ENCODE measurements at places on chromosomes 16 and 17.

GRCh38 chr16:1674751-1675664, 3.1 kb upstream of the JPT2 start:
- DNase-seq = no peak

GRCh38 chr17:75406222-75406615, 741 bp upstream of the GRB2 start:
- DNase-seq = no peak

GRCh38 chr17:28996554-28997096, 9.2 kb downstream of the SEZ6 start:
- no peak for DNase-seq

DNA sequence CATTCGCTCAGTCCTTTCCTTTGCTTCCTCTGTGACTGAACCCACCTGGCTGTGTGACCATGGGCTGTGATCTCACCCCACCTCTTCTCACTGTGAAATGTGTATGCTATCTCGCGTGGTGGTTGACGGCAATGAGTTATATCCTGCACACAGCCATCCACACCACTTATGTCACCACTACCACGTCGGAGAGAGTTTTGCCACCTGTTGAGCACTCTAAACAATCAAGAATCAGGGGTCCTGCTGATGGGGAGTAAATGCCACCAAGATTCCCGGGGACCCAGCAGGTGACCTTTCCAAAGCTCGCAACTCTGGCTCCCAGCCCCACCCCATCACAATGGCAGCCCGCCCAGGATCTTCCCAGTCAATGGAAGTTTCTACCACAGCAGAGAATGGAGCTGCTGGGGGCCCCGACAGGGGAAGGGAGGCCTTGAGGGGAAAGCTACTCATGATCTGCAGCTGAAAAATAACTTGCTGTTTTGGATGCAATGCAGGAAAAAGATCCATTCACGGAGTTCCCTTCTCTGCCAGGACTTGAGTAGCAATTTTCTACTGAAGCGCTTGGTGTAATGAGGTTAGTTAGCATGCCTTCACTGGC, 26.2 kb upstream of the RCVRN start:
- DNase-seq = no peak

DNA sequence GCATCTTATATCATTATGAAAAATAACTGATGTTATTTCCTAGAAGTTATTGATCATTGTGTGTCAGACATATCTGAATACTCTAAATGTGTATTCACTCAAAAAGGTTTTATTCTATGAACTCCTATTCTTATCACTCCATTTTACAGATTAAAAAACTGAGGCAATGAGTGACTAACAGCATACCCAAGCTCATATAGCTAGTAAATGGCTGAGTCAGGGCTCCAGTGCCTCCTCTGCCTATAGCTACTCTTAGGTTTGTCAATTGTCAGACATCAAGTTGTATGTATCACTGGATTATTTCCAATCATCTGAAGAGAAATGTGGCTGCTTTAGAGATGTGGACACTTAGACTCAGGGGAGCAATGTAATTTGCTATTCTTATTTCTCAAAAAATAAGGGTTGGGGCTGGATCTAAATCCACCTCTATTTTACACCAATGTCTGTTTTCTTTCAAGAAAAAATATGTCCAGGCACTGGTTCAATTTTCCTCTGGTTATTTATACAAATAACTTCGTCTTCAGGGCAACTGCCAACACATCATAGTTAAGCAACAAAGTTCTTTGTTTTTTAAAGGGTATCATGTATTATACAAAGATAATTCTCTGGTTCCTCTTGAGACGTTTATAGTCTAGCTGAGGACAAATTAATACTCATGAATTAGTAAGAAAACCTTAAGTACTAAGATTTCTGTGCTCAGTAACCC, 328.9 kb upstream of the MAF start:
- no peak for DNase-seq

DNA sequence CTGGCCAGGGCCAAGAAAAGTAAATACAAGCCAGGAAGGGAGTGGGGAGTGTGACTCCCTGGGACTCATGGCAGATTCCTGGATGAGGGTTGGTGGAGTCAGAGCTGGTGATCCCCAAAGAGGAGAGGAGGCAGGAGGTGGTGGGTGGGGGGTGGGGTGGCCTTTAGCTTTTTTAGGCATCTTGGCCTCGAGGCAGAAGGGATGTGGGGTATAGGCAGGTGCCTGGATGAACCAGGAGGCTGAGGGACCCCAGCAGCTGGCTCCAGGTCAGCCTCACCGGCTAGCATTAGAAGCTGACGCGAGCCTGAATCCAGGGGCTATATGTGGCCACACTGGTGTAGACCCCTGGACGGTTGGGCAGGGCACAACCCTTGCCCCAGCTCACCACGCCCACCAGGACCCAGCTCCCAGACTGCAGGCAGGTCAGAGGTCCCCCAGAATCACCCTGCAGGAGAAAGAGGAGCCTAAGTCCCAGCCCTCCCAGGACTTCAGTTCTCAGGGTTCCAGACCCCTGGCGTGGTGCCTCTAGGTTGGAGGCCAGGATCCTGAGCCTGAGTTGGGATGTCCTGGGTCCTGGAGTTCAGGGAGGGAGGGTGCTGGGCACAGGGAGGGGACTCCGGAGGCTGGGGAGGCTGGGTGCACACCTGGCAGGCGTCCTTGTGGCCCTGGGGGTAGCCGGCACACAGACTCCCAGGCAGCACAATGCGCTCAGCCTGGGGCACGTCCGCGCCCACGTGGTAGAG, 2.8 kb downstream of the PRSS33 start:
- no peak for DNase-seq

DNA sequence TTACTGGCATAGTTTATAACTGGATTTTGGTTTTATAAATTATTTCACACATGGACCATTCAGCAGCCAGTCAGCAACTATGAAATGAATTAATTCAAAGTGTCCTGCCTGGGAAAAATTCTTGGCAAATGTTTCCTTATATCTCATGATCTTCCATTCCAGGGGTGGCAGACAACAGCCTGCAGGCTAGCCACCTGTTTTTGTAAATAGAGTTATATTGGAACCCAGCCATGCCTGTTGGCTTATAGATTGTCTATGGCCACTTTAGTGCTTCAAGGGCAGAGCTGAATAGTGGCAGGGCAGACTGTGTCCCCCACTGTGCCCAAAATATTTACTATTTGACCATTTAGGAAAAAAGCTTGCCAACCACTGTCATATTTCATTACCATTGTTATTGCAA, 613.7 kb downstream of the TMEM114 start:
- no peak for DNase-seq

- no peak for DNase-seq
Observed at GRCh38 chr17:33267271-33267790, 25.8 kb downstream of the ASIC2 start.

DNA sequence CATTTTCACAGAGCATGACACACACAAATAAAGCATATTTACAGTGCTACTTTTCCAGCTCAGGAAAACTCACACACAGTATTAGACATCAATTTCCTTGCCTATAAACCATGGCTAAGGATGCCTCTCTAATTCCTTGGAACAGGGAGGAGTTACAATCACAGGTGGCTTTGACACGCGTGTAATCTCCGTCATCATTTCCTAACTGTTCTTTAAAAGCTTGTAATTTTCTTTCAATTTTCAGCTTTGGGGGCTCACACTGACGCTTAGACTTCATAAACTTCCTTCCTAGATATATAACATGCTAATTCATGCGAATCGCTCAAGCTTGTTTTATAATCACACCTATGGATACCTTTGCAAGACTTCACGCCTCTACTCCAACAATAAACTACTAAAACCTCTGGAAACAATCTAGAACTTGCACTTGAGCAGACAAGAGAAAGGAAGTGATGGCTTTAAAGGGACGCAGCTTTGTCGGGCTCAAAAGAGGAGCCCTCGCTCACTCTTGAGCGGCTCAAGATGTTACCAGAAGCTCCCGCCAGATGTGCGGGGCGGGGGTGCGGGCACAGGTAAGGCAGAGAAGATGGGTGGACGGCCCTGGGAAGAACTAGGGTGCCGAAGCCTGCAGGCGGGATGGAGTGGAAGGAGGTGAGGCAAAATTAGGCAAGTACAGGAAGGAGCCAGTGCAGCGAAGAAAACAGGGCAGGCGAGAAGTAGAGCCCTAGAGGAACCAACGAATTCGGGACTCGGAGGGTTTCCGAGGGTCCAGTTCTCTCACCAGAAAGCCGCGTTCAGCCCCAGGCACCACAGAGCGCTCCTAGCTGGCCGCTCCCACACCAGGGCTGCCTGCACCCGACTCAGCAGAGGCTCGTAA, 631 bp downstream of the RETREG3 start:
- no peak for DNase-seq

- DNase-seq = no peak
Observed at GRCh38 chr16:2088759-2089358, 41.1 kb downstream of the TSC2 start.

- DNase-seq = no peak
Observed at GRCh38 chr16:8203101-8203500, 387.2 kb downstream of the TMEM114 start.

DNA sequence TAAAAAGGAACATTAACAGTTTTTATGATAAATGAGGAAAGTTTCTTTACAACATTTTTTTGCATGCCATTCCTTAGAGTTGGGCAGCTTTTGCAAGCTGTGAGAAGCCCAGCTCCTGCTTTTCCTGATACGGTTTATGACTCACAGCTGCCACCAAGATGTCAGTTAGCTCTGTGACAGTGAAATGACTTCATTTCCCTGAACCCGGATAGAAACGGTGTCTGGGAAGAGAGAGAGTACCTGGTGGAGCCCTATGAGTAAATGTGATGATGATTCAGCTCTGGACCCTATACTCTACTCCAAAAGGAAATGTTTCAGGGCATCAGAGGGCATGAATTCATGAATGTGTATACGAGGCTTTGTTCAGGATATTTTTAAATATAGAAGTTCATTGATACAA, 366.3 kb upstream of the HSBP1 start:
- no peak for DNase-seq

DNA sequence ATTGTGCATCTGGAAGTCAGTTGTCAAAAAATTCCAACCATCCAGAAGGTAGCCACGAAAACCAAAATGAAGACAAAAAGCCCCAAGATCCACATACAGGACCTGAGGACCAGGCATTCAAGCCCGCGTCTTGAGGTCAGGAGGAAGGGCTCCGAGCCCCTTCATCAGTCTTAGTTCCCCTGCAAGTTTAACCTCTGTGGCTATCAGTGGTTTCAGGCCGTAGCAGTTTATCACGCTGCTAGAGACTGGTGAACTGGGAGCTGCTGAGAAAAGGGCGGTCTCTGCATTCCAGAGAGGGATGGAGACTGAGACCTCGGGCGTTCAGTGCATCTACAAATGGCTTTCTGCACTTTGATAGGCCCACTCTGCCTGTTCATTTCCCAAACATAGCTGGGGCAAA, 70.6 kb downstream of the IRF8 start:
- DNase-seq = no peak

DNA sequence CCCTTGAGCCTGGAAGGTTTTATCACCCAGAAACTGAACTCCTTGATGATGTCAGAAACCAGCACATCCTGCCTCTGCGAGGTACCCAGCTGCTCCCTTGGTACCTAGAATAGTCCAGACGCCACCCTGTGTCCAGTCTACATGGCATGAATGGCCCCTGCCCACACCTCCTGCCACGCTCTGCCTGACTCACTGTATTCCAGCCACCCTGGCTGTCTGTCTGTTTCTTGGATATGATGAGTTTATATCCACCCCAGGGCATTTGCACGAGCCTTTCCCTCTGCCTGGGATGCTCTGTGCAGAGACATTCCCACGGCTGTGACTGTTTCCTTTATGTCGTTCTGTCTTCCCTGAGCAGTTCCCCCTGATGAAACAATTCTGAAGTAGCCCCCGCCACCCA, 68.7 kb downstream of the CRISPLD2 start:
- no peak for DNase-seq

DNA sequence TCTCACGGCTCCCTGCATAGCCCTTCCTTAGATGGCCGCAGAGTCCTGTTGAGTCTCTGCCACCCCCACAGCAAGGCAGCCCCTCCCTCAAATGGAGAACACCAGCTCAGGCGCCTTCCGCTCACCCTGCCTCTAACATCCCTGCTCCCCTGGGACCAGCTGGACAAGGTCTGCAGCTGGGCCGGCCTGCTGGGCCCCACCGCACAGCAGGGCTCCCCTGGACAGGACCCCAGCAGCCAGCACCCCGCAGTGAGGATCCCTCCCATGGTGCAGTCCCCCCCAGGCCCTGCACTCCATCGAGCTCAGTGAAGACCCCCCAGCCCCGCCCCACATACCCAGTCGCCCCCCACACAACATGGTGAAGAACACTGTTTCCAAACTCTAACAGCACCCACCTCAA, 10.2 kb downstream of the ATP2A3 start:
- no peak for DNase-seq

DNA sequence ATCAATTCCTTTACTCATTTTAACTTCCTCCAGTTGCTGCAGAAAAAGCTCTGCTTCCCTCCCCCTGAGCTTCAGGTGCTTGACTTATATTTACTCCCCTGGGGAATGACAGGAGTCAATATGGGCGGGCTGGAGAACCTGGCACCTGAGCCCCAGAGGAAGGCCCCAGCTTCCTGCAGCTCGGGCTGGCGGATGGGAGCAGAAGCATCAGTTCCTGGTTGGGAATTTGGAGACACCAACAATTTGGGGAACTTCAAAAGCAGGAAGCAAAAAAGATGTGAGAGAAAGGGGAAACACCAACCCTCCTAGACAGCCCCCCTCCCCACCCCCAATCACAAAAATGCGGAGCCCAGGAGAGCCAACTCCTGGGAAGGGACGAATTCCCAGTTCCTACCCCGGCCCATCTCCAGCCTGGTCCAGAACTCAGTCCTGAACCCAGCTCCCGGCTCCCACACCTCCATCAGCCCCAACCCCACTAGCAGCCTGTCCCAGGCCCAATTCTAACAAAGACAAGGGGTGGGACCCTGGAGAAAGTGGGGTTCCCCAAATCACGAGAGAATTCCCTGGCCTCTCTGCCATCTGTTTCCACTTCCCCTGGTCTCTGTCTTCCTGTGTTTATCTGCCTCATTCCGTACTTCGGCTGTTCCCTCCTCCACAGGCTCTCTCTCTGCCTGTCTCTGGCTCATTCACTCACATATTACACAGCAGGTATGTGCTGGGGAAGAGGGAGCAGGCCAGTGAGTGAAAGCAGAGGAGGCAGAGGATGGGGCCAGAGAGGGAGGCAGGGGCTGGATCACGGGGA, 16.2 kb upstream of the ASGR2 start:
- no peak for DNase-seq

- no peak for DNase-seq
Observed at GRCh38 chr17:8865811-8866210, 1.7 kb downstream of the PIK3R6 start.
